ENCODE measurements at places on chromosomes 12 and 14. TPM values are rescaled to one million over a fixed set of nuclear protein-coding genes. Genes with fewer than 3 reads are reported as not detected.

RNF212B gene
- total RNA-seq = not detected

B4GALNT1 gene
- 1.3 TPM for total RNA-seq

GUCY2C gene
- total RNA-seq = not detected

TAS2R30 gene
- total RNA-seq = 3.6 TPM

RPL10L gene
- total RNA-seq = not detected

OTX2 gene
- total RNA-seq = not detected

Measured in smooth muscle cell of trachea (primary cell).